ENCODE measurements at places on chromosomes 3 and 15.
A peak's percentile ranks its signal among the peaks of the same experiment; 100 is the strongest.

DNA sequence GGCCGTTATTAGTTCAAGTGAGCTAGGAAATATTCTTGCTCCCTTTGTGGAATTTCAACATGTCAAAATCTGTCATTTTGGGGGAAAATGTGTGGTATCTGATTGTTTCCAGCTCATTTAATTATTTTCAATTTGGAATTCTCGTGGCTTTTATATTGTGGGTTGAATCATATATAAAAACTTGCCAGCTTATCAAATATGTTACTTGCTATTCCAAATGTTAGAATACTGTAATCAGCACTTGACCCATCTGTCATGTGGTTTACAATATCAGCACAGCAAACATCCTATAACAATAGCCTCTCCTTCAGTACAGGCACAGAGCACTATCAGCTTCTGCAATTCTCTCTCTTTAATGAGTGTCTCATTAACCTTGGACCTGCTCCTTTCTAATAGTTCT is 130.2 kb upstream of the FEZF2 start:
- DNase-seq: no peak

GRCh38 chr3:165749821-165750220 is 87.4 kb downstream of the BCHE start:
- DNase-seq: no peak

- no peak for DNase-seq
Observed at GRCh38 chr3:113287111-113287802, 75.9 kb downstream of the BOC start.

- no peak for DNase-seq
Observed at GRCh38 chr15:48862705-48863104, 15.2 kb upstream of the EID1 start.

- no peak for DNase-seq
Observed at GRCh38 chr15:20295238-20295811, 246.3 kb downstream of the GOLGA6L6 start.

DNA sequence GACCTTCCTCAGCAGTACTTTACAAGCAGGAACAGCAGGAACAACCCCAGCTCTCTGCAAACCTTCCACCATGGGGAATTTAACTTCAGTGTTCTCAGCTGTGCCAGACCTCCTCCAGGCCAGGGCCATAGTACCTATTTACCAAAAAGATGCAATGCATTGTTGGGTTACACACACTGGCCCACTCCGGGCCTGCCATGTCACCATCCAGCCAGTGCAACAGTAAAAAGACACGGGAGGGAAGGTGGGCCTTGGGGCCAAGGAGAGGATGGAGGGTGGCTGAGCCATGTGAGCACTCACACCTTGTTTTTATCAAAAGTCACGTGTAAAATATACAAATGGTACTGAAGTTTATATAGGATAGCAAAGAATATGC is 157.0 kb downstream of the GABRB3 start:
- no peak for DNase-seq

- DNase-seq: no peak
Observed at GRCh38 chr3:194577986-194578905, 55.0 kb downstream of the TMEM44 start.

DNA sequence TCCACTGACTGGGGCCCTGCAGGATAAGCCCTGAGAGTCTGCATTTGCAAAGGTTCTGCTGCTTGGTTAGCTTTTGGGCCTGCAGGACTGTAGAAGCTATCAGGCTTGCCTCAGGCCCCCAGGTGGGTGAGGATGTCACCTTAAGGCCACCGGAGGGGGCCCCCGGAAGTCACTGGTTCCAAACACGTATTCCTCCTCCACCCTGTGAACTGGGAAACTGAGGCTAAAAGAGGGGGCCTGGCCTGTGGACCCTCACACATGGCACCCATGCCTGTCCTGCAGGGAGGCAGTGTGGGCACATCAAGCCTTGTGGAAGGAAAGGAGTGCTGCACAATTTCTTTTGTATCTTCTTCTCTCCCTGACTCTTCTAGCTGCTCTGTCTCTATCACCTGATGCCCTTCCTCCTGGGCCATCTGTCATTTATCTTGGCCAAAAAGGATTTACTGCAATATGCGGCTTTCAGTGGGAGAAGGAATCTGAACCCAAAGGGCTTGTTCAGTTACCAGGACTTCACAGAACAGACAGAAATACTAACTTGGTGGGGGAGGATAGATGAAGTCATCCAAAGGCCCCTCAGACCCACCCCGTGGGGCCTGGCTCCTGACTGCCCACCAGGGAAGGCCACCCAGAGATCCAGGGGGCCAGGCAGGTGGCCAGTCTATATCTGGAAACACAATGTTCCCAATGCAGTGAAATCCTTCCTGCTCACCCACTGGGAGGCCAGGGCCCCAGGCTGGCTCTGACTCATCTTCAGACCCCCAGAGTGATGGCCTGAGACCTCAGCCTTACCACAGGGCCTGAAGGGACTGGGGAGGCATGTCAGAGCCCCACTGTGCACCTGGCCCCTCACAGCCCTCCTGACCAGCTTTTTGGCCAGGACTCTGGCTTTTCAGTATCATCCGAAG is 18.3 kb downstream of the UBAP1L start:
- no peak for DNase-seq

DNA sequence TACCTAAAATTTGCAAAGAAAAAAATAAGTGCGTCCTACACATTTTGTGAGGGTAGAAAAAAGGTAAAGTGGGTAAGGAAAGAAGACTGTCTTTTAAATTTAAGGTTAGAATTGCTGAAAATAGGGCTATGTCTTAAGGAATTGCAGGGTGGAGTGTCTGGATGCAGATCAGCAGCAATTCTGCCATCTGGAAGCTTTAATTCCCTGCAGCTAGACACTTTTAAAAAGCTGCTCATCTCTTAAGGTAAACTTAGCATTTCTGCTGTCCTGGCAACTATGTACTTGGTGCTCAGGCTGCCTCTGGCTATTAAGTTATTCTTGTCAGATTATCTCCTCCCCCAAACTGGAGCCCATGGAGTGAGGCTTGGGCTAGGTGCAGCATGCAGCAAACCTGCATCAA is 420.2 kb downstream of the SI start:
- DNase-seq: no peak

GRCh38 chr15:67501836-67502461 is 19.0 kb upstream of the C15orf61 start:
- DNase-seq: no peak

DNA sequence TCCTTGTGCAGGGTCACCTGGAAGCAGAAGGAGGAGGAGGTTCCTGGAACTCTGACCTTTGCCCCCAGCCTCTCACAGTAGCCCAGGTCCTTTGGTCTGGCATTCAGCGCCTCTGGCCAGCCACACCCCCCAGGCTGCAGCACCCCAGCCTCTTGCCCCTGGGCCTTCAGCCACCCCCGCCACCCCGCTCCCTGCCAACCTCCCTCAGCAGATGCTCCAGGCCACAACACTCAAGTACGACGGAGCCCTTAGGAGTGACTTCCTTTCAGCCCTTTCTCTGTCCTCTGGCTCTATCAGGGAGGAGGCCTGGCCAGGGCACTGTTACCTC is 45.2 kb downstream of the GRIP2 start:
- DNase-seq: no peak

- no peak for DNase-seq
Observed at GRCh38 chr3:66407611-66408218, 93.1 kb downstream of the LRIG1 start.

DNA sequence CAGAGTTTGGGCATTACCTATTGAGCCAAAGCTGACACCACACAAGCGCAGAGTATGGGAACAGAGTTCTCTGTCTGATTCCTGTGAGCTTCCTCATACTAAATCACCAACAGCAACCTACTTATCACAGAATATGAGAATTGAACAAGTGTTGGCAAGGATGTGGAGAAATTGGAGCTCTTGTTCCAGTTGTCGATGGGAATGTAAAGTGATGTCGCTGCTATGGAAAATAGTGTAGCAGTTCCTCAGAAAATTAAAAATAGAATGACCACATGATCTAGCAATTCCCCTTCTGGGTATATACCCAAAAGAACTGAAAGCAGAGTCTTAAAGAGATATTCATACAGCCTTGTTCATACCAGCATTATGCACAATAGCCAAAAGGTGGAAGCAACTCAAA is 33.4 kb downstream of the CD86 start:
- DNase-seq: no peak

GRCh38 chr3:194631696-194632095 is 1.5 kb downstream of the TMEM44 start:
- DNase-seq: no peak

GRCh38 chr3:181458857-181459256 is 252.9 kb upstream of the SOX2 start:
- DNase-seq: no peak

GRCh38 chr3:20680990-20681628 is 495.1 kb upstream of the SGO1 start:
- no peak for DNase-seq

DNA sequence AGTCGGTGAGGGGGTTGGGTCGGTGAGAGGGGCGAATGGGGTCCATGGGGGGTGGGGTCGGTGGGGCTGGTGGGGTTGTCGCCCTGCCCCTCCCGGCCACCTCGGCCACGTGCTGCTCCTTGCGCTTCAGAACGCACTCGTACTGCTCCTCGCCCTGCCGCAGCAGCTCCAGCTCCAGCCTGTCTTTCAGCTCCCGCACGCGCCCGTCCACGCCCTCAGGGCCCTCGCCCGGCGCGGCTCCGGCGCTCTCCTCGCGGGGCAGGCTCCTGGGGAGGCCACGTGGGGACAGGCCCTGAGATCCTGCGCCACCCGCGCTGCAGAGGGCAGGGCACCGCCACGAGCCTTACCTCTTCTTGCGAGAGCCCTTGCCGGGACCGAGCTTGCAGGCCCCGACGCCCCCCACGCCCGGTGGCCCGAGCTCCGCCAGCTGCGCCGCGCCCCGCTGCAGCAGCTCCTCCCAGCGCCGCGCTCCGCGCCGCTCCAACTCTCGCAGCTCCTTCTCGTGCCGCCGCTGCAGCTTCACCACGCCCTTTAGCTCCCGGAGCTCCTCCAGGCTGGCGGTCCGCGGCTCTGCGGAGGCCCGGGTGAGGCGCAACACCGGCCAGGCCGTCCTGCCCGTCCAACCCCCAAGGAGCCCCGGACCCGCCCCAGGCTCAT is 8.2 kb upstream of the ANKRD63 start:
- no peak for DNase-seq

DNA sequence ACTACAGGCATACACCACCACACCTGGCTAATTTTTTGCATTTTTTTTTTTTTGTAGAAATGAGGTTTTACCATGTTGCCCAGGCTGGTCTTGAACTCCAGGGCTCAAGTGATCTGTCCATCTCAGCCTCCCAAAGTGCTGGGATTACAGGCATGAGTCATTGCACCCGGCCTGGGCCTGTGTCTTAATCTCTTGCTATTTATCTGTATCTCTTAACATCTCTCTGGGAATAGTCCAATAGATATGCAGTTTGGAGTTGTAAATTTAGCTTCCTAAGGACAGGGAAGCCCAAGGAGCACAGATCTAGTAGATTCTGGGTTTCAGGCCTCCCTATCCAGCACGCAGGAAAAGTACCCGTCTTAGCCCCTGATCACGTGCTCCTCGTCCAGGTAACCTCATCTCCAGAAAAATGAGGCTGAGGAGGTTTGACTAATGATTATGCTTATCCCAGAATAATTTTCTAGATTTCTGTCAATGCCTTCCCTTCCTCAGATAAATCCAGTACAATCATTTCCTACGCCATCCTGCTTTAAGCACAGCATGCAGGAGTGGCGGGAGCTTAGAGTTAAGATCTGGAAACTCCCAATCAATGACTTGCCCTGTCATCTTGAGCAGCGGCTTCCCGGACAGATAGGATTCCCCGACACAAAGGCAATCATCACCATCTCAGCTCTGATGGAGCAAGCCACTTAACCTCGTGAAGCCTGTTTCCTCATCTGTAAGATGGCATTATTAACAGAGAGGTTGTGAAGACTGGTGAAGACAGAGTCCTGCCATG is 12.3 kb upstream of the CTDSPL start:
- no peak for DNase-seq

DNA sequence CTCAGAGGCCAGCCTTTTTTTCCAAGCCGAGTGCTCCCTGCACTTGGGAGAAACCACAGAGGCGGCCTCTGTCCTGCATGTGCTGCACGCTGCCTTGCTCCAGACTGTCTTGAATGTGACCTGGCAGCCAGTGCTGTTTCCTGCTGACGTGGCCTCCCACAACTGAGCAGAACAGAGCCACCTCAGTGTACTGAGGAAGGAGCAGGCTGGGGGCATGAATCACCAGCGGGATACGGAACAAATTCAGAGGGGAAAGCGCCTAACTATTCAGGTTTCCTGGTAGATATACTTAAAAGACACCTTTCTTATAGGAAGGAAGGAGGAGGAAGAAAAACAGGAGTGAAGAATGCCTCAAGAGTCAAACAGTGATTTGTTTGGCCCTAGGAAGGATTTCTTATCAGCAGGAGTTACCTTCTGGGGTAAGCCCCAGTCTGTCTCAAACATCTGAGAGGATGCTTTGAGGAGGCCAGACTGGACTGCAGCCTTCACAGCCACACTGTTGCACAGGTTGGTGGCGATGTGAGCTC is 114.0 kb downstream of the FNDC3B start:
- DNase-seq: peak; percentile 14

DNA sequence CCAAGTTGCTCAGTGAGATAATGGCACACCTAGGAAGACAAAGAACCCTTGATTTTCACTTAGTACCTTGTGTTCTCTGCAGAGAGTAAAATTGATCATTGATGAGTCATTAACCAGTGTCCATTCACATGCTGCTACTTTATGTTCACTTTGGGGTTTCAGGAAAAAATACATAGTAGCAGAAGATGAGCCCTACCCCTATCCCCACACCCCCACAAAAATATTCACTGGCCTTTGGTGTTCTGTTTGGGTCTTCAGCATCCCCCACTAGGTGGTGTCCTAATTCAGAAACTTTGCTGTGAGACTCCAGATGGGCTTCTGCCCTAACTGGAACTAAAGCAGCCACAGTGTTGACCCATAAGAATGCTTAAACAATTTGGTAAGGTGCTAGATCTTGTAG is 178.8 kb downstream of the KLHL25 start:
- no peak for DNase-seq

GRCh38 chr15:45586125-45586524 is 1.1 kb upstream of the BLOC1S6 start:
- DNase-seq: no peak

DNA sequence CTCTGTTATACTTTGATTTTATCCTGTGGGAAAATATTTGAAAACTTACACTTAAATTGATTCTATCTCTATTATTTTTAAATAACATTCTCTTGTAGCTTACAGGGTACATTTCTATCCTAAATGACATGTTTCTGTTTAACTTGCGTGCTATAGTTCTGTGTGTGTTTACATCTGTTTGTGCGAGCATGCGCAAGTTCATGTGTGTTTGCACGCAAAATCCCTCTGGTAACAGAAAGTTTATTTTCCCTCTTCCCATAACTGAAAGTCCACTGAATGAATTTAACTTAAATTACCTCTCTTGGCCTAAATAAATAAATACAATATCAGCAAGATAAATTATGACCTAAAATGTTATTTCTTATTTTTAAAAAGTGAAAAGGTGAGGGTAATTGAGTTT is 117.3 kb upstream of the NEO1 start:
- DNase-seq: no peak

GRCh38 chr3:117873249-117873600 is 1161.4 kb downstream of the IGSF11 start:
- DNase-seq: no peak

DNA sequence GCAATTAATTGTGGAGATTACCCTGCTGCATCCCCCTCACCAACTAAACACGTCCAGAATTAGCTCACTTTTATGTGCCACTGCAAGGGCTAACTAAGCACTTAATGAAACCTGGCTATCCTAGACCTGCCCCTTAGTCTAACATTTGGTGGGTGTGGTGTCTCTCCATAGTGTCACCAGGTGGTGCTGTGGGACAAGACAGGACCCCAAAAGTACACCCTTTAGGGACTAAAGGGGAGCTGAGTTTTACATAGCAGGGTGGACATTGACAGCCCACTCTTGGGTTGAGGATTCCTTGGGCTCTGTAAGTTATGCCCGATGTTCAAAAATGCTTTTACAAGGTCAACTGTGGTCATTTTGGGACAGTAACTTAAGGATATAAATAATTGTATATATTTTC is 5.7 kb downstream of the DUT start:
- no peak for DNase-seq
